Aorta (tissue), 5 donors: ENCODE measurements at places on chromosomes 7 and 10. TPM values are rescaled to one million over a fixed set of nuclear protein-coding genes. Genes with fewer than 3 reads are reported as not detected.

EBLN1 gene
- not detected for total RNA-seq

RBP3 gene
- not detected for total RNA-seq

SFTPA1 gene
- total RNA-seq, result not detected

AIMP2 gene
- total RNA-seq, result 13.1 TPM

PLXNA4 gene
- total RNA-seq, result 30.1 TPM

- no peak for DNase-seq
These were observed 176.7 kb downstream of the EMX2 start for GRCh38 chr10:117718986-117719920.

GRCh38 chr7:151999424-152000090, 25.9 kb upstream of the GALNT11 start:
- DNase-seq, result no peak

GRCh38 chr10:86313621-86314041, 53.0 kb downstream of the GRID1 start:
- no peak for DNase-seq

- no peak for DNase-seq
These were observed 175.8 kb downstream of the VTI1A start for GRCh38 chr10:112622786-112623185.

DNA sequence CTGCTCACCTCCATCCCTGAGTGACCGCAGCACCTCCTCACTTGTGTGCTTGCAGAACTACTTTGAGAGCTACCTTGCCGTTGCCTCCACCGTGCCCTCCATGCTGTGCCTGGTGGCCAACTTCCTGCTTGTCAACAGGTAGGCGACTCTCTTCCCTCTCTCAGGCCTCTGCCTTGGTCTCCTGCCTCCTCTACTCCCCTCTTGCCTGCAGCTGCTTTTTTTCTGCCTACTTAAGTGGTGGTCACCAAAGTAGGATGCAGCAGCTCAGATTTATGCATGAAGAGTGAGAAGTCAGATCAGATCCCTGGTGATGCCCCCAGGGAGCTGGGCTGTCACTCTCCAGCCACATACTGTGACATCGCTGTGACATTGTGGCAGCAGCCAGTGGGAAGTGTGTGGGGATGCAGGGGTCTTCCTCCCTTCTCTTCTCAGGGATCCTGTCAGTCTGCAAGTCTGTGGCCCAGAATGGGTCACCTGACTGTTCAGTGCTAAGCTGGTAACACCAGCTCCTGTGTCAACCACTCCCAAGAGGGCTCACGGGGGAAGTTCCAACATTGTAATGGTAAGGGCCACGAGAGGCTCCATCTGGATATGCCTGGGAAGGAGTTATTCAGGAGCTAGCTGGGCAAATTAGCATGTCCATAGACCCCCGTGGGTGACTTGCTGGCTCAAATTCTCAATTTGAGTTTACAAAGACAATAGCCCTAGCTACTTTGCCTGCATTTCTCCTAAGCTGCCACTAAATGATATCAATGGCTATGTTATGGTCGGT, 25.3 kb downstream of the SLC29A3 start:
- no peak for DNase-seq

DNA sequence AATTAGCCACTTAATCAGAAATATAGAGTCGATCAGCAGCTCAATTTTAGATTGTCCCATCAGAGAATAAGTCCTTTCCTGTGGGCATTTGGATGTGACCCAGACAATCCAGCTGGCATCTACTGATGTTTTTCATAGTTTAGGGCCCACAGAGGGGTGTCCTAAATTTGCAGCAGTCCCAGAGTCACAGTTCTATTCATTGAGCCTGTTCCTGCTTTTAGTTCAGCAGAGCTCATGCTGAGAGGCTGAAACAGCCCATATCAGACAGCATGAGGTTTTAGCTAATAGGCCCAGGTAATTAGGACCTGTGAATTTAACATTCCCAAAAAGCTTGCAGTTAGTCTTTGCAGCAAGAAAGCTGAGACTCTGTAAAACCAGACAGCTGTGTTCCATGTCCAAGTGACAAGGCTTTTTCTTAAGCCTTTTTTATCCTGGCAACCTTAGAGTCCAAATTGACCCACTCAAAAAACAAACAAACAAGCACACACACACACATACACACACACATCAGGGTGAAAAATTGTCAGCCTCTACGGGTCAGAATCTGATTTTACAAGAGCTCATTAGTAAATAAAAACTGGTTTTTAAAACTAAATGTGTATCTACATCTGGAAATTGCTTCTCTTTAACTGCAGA, 33.7 kb downstream of the ANKIB1 start:
- no peak for DNase-seq

DNA sequence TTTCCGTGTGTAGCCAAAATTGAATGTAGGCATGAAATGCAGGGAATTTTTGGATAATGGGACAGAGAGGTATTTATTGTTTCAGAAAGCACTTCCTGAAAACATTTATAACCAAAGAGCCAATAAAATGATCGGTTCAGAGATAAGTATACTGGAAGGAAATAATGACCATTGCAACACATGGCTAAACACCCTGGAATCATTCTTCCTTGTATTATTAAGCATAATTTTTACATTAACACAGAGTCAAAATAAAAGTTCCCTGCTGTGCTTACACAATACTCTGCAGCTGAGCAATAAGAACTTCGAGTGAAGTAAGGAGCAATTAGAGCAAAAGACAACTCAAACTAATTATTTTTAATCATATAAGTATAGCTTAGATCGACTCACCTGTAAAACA, 648.3 kb downstream of the TNS3 start:
- no peak for DNase-seq

DNA sequence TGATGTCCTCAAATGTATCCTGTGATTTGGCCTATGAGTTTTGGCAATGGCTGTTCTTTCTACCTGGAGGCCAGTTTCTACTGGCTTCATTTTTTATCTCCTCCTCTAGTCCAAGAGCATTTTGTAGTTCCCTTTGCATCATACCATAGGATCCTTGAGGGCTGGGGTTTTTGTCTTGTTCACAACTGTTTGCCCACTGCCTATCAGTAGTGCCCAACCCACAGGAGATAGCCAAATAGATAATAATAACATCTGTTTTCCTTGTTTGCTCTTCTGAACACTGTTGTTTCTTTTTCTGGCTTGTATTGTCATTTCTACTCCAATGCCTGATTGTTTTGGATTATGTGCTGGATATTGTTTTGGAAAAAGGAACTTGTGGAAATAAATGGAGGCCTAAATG, 3.4 kb downstream of the CDK1 start:
- no peak for DNase-seq

DNA sequence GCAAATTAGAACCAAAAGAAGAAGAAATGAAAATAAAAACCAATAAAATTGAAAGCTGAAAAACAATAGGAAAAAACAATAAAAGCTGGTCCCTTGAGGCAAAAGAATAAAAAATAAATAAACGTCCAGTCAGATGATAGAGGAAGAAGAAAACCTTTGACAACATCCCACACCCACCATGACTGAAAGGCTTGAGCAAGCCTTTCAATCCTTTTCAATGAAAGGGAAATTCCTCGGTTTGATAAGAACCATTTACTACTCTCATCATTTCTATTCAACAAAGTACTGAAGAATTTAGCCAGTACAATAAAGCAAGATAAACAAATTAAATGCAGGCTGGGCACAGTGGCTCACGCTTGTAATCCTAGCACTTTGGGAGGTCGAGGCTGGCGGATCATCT, 3.8 kb downstream of the SLC25A40 start:
- DNase-seq, result no peak

GRCh38 chr7:127976056-127976737, 55.0 kb downstream of the LRRC4 start:
- DNase-seq, result no peak

- DNase-seq, result no peak
These were observed 40.3 kb downstream of the CELF2 start for GRCh38 chr10:11057994-11058393.

- DNase-seq, result no peak
These were observed 31.8 kb upstream of the FAM133B start for GRCh38 chr7:92622030-92622429.

- DNase-seq, result no peak
These were observed 9.9 kb downstream of the CNNM1 start for GRCh38 chr10:99339077-99339476.

GRCh38 chr7:129110258-129110981, 34.1 kb upstream of the TSPAN33 start:
- no peak for DNase-seq

DNA sequence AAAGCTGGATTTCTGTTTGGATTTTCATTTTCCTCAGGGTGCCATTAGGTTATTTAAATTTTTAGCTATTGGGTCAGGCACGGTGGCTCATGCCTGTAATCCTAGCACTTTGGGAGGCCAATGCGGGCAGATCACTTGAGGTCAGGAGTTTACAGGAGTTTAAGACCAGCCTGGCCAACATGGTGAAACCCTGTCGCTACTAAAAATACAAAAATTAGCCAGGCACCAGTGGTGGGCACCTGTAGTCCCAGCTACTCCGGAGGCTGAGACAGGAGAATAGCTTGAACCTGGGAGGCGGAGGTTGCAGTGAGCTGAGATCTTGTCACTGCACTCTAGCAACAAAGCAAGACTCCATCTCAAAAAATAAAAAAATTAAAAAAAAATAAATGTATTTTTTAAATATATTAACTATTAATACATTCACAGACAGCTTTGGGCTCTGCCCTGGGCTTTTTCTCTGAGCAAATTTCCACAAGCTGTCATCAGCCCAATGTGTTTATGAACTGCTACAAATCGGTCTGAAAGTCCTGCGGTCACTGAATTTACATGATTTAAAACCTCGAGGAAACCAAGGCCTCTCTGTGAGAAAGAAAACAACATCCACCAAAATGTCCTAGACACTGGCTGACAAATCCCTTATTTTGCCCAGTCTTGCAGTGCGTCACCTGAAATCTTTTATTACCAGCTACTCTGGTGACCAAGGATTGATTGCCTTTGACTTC, 19.2 kb upstream of the PLEKHS1 start:
- DNase-seq, result no peak

GRCh38 chr7:29488977-29489376, 74.7 kb upstream of the PRR15 start:
- no peak for DNase-seq
